ENCODE measurements at places on chromosomes 4 and X.

DNA sequence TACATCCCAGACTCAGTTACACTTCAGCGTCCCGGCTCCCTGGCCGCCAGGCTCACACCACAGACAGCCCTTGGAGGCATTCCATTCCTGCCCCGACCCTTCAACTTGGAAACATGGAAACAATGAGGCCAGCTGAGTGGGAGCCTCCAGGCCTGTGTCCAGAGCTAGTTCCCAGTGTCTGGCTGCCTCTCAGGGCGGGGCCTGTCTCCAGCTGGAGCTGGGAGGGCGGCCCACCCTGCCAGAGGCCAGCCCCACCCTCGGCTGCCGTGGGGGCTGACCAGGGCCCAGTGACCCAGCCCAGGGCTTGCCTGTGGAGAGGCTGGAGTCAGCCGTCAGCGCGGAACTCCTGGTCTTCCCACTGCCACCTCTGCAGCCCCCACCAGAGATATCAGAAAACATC, 37.4 kb upstream of the SPON2 start:
- no peak for DNase-seq

DNA sequence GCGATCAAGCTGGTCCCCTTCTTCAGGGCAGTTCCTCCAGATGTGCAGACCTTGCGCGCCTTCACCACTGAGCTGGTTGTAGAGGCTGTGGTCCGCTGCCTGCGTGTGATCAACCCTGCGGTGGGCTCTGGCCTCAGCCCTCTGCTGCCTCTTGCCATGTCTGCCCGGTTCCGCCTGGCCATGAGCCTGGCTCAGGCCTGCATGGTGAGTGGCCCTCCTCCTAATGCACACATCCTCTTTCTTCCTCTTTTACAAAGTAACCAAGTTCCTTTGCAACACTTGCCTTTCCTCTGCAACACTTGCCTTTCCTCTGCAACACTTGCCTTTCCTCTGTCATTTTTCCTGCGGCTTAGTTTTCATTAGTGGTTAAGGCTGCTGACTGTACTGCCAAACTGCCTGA, 1.8 kb downstream of the CCDC22 start:
- no peak for DNase-seq

GRCh38 chrX:85365370-85365995, 14.0 kb downstream of the POF1B start:
- no peak for DNase-seq

GRCh38 chrX:74422576-74423288, 1.4 kb downstream of the SLC16A2 start:
- no peak for DNase-seq

GRCh38 chr4:174575436-174575835, 53.1 kb upstream of the HPGD start:
- no peak for DNase-seq

GRCh38 chrX:119971184-119971583, 27.6 kb upstream of the NKAP start:
- DNase-seq: no peak

DNA sequence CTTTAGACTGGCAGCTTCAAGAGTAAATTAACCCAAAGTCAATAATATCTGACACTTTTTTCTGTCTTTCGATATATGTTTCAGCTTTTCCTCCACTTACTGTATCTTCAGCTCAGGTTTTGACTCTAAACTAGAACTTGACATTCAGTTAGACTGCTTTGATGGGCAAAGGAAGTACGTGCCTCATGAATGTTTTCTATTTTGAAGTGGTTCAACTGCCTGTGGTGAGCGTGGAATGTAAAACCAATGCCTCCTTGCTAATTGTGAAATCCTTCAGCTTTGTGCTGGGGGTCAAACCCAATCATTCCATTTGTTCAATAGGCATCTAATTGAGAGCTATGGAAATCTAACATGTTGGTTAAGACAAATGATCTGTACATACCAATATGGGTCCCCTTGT, 857.0 kb upstream of the HTR2C start:
- DNase-seq: no peak

Data from T47D (cell line).